ENCODE measurements at places on chromosomes 3 and 15. TPM values are rescaled to one million over a fixed set of nuclear protein-coding genes. Genes with fewer than 3 reads are reported as not detected.

CELF6 gene
- under 0.01 TPM for total RNA-seq

PARP16 gene
- total RNA-seq: 3.0 TPM

SLC6A1 gene
- not detected for total RNA-seq

MUC4 gene
- total RNA-seq: not detected

LRRC31 gene
- total RNA-seq: not detected

CGNL1 gene
- total RNA-seq: 0.72 TPM

SLC2A2 gene
- total RNA-seq: not detected

CCR9 gene
- not detected for total RNA-seq

FEZF2 gene
- total RNA-seq: not detected

ANKRD34C gene
- not detected for total RNA-seq

GP9 gene
- total RNA-seq: not detected

ZNF662 gene
- 1.3 TPM for total RNA-seq

USP4 gene
- 26.9 TPM for total RNA-seq

All from placental pericyte (primary cell).